ENCODE measurements at places on chromosomes 16 and 17.

- no peak for DNase-seq
Measured at GRCh38 chr17:50053654-50053960, 2.3 kb upstream of the ITGA3 start.

DNA sequence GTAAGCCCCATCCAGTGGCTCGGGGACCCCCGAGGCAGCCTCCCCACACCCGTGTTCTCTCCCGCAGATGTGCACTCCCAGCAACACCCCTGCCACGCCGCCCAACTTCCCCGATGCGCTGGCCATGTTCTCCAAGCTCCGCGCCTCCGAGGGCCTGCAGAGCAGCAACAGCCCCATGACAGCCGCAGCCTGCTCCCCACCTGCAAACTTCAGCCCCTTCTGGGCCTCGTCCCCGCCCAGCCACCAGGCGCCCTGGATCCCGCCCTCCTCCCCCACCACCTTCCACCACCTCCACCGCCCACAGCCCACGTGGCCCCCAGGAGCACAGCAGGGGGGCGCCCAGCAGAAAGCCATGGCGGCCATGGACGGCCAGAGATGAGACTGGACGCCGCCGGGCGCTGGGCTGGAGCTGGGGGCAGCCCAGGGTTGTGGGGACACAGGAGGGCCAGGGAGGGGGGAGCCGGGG lies 5.0 kb downstream of the UBALD2 start:
- no peak for DNase-seq

DNA sequence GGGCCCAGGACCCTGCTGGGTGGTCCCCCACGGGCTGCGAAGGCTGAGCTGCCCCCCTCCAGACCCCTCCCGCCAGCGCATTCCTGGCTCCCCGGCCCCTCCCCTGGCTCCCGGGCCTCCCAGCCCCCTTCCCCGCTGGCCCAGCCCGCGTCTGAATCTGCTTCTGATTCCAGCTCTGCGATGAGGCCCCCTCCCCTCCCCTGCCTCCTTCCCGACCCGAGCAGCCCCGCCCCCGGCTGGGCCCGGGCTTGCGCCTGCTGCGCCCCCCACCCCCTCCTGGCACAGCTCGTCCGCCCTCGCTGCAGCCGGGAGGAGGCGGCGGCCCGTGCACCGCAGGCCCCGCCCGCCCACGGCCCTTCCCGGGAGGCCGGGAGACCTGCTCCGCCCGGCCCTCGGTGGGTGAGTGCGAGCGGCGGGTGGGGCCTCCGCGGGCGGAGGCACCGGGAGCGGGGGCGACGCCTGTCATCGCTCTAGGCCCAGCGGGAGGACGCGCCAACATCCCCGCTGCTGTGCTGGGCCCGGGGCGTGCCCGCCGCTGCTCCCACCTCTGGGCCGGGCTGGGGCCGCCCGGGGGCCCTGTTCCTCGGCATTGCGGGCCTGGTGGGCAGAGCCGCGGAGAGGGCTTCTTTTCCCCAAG lies at the start of gene NTN3:
Gene NTN3 (plus strand): TSS at position 282 of the 637 bp plus-strand sequence. CDS start 405 bp downstream, outside the sequence.
- no peak for DNase-seq

DNA sequence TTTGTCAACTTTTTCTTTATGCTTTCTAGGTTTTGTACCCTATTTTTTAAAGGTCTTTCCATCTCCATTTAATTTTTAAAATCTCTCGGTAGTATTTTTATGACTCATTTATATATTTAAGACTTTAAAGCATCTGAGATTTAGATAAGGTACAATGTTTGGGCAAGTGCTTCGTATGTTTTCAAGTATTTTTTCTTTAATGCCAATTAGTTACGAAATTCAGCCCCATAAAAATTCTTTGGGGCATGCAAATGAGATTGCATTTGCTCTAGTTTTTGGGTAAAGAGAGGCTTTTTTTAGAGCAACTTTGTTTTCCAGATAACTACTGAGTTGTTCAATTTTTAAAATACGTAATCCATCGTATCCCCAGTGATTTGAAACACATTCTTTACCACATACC lies 65.3 kb upstream of the CRHR1 start:
- DNase-seq = no peak

DNA sequence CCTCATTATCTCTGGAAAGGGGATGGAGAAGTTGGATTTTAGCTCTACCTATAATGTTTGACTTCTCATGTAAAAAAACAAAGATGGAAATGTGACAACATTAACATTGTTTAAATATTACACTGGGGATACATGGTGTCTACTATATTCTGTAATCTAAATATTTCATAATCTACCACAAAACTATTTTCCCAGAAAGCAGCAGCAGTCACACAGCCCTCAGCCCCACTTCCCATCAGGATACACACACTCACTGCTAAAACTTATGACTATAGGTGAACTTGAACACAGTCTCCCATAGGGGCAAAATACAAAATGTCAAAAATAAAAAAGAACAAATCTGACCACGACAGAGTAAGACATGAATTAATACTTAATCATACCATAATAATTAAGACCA lies 95.7 kb downstream of the KANSL1 start:
- no peak for DNase-seq

DNA sequence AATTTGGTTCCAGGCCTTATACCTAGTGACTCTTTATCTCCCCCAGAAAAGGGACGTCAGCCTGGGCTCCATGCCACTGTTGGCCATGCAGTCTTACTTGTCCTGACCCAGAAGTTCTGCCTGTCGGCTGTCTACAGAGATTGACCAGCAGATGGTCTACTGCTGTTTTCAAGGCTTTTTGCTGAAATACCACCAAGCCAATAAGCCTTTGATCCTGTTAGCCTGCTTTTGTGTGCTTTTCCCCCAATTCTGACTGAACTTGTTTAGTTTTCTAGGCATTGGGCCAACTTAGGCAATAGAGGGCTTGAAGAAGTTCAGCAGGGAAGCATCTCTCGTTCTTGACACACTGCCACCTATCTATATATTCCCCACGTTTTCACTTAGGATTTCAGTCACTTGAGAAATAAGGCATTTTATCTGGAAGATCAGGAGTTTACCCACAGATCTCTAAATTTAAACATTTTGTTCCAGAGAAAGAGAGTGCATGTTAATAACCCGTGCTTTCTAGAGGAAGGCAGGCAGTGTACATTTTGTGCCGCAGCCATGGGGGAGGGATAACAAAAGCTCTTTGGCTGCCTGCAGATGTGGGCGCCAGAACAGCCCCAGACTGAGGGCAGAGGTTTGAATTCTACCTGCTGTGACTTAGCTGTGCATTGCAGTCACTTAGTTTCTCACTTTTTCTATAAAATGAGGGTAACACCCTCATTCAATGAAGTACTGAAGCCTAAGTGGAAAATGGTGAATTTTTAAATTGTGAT lies 12.3 kb upstream of the CARMIL2 start:
- DNase-seq = no peak

DNA sequence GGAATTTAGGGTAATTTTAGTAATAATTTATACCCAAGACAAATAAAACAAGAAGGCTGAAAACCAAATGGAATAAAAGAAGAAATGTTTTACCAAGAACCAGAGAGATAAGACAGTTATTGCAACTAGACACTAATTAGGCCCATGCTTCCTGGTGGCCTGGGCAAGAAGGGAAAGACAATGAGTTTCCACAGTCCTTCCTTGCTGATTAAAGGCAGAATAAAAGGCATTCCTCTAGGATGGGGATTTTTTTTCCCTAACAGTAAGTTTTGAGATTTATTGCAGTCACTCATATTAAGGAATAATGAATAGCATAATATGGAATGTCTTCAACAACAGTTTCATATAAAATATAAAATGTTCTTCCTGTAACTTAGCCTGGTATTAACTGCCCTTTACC lies 41.5 kb downstream of the TOM1L2 start:
- DNase-seq = no peak

GRCh38 chr17:64291268-64291851 lies 28.3 kb upstream of the TEX2 start:
- no peak for DNase-seq

DNA sequence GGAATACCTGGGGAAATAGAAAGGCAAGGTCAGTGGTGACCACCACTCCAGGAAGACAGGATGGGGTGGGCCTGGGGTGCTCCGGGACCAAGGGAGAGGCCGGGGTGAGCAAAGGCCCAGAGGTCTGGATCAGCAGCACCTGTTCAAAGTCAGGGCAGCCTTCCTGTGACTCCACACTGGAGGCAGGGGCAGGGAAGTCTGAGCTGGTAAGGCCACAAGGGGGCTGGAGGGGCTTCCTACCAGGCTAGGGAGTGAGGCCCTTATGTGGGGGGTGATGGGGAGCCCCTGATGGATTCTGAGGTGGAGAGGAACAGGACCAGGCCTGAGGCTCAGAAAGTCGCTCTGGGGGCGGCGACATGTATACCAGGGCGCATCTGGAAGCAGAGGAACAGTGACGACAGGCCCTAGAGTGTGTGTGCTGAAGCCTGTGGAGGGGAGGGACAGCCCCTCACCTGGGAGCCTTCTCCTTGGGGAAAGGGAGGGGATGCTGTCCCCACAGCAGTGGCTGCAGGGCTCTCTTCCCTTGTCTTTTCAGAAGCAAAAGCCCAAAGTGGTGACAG lies 3.7 kb downstream of the C16orf78 start:
- no peak for DNase-seq

- DNase-seq = no peak
Measured at GRCh38 chr17:73342050-73342522, 30.3 kb upstream of the CDC42EP4 start.

DNA sequence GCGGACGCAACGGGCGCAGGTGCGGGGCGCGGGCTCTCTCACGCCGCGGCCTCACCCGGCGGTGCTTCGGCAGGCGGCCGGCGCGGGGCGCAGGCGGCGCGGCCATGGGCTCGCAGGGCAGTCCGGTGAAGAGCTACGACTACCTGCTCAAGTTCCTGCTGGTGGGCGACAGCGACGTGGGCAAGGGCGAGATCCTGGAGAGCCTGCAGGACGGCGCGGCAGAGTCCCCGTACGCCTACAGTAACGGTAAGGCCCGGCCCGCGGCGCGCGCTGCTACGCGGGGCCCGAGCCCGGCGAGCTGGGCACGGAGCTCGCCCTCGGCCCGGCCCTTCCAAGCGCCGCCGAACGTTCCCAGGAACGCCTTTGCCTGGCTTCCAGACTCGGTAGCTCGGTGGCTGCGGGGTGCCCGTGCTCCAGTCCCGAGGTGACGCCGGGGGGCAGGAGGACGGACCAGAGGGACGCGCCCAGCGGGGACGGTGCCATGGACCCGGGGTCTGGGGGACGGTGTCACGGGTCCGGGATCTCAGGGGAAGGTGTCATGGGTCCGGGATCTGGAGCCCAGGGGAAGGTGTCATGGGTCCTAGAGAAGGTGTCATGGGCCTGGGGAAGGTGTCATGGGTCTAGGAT lies 435 bp downstream of the RAB40C start:
- no peak for DNase-seq

GRCh38 chr17:9936095-9936494 lies 31.0 kb upstream of the RCVRN start:
- no peak for DNase-seq

- DNase-seq = no peak
Measured at GRCh38 chr17:41393294-41393693, 4.1 kb downstream of the KRT31 start.

Data from T-helper 2 cell (primary cell).